Esophagus squamous epithelium (tissue), 5 donors: ENCODE measurements at places on chromosomes 12 and 14.

- DNase-seq, result no peak
These were observed 80.6 kb downstream of the APAF1 start for GRCh38 chr12:98725476-98726247.

- DNase-seq, result no peak
These were observed 64.9 kb downstream of the TMX1 start for GRCh38 chr14:51304941-51305340.

- no peak for DNase-seq
These were observed 60.0 kb downstream of the PPP2R5C start for GRCh38 chr14:101821528-101821927.

GRCh38 chr12:85979641-85980040, 105.5 kb downstream of the NTS start:
- no peak for DNase-seq

DNA sequence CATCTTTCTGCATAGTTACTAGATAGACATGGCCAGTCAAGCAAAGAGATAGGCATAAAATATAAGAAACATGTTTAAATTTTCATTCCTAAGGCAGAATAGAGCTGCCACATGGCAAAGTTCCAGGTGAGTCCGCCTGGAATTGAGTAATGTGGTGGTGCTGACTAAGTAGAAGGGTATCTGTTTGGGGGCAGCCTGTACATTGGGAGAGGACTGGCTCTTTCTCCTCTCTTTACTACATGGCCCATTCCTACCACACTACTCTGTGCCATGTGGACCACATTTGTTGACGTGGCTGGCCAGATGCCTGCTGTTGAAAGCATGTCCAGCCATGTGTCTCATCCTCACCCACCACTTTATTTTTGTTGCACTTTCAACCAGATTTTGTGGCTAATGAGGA, 354.0 kb downstream of the ETNK1 start:
- no peak for DNase-seq

DNA sequence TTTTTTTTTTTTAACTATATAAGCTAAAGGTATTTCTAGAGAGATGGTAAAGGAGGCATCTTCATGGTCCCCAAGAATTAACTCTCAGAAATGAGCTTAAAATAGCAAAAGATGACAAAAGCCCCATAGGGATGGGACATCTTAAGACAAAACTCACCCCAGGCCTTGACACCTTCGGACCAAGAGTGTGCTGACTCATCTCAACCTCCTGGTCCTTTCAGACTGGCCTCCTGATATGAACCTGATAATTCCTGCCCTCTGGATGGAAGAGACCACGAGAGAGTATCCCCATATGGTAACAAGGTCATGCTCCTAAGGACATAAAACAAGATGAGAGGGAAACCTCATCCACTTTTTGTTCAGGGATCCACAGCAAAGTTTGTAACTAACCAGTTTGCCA, 8.4 kb upstream of the GMFB start:
- DNase-seq, result no peak

DNA sequence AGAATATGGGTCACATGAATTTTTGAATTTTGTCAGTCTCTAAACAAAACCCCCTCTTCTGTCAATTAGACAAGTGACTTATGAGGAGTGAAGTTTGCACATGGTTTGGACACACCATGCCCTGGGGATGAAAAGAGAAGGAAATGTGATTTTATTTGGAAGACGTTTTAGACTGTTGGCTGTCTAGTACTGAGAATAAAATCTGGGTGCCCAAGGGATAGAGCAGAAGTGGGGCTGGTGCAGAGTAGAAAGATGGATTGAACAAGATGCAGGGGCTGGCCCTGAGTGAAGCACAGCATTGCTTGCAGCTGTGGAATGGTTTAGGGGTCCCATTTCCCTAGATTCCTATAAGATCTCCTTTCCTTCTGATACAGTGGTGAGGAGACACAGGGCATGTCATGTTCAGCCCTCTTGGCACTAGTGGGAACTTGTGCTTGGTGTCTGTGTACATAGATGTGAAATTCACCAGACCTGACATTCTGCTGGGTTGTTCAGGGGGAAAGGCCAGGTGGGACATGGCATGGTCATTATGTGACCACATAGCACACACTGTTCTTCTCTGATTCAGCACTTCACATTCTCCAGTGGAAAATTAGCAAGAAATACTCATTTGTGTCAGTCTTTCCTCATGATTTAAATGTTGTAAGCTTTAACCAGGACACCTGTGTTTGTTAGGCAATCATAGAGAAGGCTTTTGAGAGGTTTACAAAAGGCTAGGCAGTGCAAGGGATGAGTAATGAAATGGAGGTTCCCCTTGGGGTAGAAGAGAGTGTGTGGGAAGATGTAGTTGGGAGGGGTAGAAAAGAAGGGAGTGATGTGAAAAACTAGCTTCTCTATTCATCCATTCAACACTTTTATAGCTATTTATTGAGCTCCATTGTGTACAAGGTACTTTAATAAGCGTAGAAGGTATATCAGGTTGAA, 202.3 kb upstream of the IGF1 start:
- DNase-seq, result no peak

GRCh38 chr12:9347328-9348127, 139.3 kb upstream of the PZP start:
- DNase-seq, result no peak

DNA sequence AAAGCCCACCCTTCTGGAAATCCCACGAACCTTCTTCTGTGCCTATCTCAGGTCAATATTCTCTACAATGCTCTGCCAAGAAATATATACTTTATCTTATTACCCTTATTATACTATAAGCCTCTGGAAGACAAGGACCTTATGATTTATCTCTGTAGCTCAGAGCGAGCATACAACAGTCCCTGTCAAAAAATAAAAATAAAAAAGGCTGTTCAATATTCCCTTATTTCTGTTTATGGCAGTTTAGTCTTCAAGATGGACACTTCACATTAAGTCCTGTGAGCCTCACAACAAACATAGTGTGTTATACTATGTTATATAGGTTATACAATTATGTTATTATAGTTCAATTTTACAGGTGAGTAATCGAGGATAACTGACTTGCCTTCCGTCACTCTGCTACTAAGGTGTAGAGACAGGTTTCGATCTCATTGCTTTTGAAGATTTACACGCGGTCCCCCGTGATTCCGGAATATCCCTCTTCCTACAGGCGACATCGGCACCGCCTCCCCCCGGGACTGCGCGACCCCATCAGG, 562 bp downstream of the EAPP start:
- DNase-seq, result no peak

- DNase-seq, result no peak
These were observed 21.7 kb downstream of the NEUROD4 start for GRCh38 chr12:55041345-55042055.

GRCh38 chr12:23495472-23495871, 454.0 kb downstream of the SOX5 start:
- no peak for DNase-seq

GRCh38 chr14:104563742-104564615, 15.6 kb upstream of the C14orf180 start:
- DNase-seq, result no peak

GRCh38 chr12:130179621-130180020, 17.4 kb downstream of the FZD10 start:
- DNase-seq, result no peak

DNA sequence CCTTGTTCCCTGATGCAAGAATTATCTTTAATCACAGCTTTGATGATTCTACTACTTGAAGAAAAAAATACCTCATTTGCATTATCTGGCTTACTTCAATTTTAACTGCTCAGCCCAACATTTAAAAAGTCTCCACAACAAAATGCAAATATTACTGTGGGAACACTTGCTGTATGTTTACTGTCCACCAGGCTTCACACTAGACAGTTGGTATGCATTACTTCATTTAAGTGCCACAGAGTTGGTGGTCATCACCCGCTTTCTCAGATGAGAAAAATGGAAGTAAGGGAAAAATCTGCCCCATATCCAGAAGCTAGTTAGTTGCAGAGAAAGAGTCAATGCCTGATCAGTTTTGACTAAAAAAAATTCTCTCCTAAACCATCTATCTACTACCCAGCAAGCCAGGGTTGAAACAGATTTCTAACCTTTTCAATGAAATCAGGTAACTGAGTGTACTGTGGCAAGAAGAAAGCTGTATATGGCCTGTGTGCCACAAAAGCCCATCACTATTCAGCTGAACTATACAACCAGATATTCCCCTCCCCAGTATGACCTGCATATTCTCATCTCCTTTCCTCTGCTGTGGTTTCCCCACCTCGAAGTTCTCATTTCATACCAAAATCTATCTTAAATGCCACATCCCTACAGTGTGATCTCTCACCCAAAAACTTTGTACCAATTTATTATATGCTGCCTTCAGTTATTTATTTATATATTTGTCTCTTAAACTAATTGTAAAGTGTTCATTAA, 90.3 kb downstream of the ATP2B1 start:
- no peak for DNase-seq

- no peak for DNase-seq
These were observed 79.1 kb downstream of the LRIG3 start for GRCh38 chr12:58841058-58841798.

- peak; percentile 59 for DNase-seq
These were observed at the start of gene PCNX1 for GRCh38 chr14:70907176-70907995. TSS of gene PCNX1 (plus strand) at chr14:70907459. CDS start at chr14:70907851, 392 bp downstream.

GRCh38 chr14:69675877-69676416, 64.6 kb downstream of the SUSD6 start:
- DNase-seq, result no peak

DNA sequence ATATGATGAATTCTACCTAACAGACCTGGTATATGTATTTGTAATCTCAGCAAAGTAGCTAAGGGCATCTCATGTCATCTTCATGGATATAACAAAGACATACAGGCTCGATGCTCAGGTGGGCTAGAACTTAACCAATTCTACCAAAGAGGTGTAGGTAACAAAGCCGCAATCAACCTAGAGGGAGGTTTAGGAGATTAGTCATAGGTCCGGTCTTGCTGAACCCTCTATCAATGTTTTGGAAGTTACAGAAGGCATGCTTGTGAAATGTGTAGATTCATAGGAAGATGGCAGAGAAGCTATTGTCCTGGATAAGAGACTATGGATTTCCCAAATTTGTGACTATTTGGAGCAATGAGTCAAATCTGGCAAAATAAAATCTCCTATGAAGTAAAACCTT, 42.6 kb upstream of the SYCP3 start:
- DNase-seq, result no peak

DNA sequence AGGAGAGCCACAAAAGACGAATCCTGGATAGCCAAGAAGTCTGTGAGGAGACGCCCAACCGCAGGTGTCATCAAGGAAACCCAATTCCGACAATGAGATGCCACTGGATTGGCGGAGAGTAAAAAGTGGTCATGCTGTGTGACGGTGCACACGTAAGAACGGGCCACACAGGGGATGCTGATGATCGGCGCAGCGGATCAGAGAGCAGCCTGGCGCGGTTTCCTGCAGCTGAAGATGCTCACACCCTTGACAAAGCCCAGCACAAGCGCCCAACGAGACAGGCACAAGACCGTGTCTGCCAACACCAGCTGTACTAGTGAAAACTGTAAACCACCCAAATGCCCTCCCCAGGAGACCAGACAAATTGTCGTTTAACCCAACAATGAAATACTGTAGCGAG, 55.8 kb downstream of the CCDC85C start:
- no peak for DNase-seq

- no peak for DNase-seq
These were observed 51.3 kb downstream of the IQSEC3 start for GRCh38 chr12:117816-118345.

DNA sequence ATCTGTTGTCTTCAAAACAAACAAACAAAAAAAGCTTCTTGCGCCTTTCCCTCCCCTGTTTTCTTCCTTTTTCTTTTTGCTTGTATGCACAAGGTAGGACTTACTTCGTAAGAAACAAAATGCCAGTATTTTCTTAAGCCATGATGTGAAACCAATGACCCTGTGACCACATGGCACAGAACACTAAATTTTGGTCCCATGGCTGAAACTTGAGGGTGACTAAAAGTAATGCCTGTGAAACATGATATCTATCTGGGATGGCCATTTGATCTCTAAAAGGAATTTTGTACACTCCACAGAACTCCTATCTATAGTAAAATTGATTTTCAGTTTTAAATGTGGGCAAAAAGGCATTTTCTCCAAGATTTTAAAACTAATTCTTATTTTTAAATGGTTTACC, 63.6 kb downstream of the PAPOLA start:
- DNase-seq, result no peak

GRCh38 chr12:101967506-101967905, 90.1 kb downstream of the DRAM1 start:
- DNase-seq, result no peak

- DNase-seq, result no peak
These were observed 1378.3 kb upstream of the SEL1L start for GRCh38 chr14:82911930-82912329.

- DNase-seq, result no peak
These were observed 17.5 kb downstream of the BCL11B start for GRCh38 chr14:99254328-99255009.

DNA sequence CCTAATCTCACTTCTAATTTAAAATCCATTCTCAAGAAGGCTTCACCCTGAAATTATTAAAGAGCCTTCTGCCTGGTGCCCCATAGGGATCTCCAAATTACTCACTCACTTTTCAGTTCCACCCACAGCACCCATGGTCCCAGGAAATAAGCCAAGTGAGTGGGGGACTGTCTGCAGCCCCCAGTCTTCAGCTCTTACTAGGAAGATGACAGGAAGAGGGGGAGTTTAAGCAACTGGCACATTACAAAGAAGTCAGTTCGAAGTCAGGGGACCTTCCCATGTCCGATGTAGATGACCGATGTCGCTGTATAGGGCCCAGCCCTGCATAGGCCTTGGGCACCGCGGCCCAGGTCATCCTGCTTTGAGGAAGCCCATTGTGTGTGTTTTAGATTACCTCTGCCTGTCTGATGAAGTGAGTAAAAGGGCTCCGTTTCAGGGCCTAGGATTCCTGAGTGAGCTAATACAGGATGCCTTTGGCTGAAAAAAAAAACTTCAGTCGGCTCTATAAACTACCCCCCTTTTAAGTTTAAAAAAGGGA, 1.9 kb downstream of the ACTN1 start:
- no peak for DNase-seq

DNA sequence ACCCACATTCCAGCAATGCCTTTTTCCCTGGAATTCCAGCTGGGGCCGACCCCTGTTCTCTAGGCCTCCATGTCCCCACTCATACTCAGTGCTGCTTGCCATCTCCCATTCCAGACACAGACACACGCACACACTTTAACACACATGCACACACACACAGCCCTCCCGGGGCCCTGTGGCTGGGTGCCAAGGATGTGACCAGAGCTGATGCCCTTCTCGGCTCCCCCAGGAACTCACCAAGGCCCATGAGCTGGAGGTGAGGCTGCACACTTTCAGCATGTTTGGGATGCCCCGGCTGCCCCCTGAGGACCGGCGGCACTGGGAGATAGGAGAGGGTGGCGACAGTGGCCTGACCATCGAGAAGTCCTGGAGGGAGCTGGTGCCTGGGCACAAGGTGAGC, 4.3 kb downstream of the PLEKHG6 start:
- no peak for DNase-seq

- DNase-seq, result no peak
These were observed 31.0 kb upstream of the NPFF start for GRCh38 chr12:53538209-53538689.

DNA sequence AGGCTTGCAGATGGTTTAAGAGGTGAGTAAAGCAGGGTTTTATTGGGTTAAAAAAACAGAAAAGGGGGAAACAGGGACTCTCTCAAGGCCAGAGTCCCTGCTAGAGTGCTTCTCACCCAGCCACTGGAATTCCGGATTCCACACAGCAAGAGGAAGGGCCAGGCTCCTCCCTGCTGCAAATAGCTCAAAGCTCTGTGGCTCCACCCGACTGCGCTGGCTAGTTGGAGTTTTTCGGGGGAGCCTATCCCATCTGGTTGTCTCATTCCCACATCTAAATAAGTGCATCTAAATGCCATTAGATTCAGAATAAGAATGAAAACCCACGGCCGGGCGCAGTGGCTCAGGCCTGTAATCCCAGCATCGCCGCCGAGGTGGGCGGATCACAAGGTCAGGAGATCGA, 791.5 kb downstream of the SLC16A7 start:
- no peak for DNase-seq
